ENCODE measurements at places on chromosomes 1 and 21.

DNA sequence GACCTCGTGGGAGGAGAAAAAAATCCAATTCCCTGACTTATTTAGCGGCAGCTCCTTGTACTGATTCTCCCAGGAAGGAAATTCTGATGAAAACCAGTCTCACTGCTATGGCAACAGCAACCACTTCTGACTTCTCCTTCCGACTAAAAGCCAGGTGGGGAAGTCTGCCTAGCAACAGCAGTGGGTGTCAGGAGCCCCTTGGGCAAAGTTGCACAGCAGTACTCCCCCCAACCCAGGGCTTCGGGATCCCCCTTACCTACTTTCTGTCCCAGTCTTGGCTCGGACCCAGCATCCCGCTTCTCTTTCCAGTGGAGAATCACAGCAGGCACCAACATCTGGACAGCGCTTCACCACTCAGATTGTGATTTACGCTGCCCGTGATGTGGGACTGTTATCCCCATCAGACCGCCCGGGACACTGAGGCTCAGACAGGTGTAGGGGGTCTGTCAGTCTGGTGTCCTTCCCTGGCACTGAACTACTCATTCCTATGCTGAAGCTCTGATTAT lies 24.6 kb downstream of the NKAIN1 start:
- DNase-seq: no peak

- DNase-seq: no peak
Observed at GRCh38 chr1:61839679-61840078, 97.4 kb downstream of the PATJ start.

GRCh38 chr1:105558023-105558422 lies 1498.5 kb upstream of the PRMT6 start:
- no peak for DNase-seq

GRCh38 chr1:194225821-194226220 lies 1039.4 kb upstream of the B3GALT2 start:
- no peak for DNase-seq

DNA sequence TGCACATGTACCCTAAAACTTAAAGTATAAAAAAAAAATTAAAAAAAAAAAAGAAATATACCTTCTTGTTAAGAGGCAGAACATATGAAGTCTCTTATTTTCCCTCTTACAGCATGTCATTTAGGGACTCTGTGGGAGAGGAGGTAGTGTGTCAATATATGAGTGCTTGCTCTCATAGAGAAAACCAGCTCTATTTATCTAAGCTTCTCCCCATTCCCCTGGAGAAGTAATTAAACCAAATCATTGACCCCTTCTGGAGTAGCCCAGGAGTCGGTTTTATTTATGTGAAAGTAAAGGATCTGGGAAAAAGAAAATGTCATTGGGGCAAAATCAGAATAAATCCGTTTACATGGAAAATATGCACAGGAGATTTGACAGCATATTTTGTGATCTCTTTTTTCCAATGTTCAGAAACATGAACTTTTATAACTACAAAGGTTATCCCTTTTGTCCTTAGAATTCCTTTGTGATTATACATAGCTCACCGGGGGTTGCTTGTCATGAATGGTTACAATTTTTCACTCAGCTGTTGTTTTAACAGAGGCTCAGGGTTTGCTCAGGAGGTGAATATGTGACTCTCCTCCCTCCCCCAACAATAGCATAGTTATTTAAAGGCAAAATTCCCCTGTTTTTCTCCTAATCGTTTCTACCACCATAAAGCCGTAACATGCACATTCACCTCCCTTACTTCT lies 114.5 kb upstream of the C1orf21 start:
- no peak for DNase-seq

- DNase-seq: no peak
Observed at GRCh38 chr1:116067566-116067890, 43.7 kb upstream of the MAB21L3 start.

DNA sequence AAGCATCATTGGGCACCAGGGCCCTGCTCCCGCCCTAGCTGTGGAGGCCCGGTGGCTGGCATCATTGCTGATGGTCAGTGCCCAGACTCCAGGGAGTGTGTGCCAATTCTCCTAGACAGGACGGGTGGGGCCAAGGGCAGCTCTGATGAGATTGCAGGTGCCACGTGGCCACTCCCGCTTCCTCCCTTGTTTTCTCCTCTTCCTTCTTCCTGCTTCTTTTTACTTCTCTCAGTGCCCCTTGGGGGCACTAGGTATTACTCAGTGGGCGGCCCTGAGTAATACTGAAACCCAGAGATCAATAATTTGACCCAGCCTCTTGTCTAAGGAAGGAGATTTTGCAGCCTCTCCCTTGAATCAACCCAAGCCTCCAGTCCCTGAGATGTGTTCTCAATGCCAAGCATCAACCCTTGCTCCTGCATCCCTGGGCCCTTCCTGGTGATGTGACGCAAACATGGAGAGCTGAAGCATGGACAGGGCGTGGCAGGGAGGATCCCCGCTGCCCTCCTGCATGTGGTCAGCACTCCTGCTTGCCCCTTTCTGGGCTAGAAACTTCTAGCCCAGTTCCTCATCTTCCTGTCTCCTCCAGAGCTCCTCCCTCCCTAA lies 32.4 kb downstream of the CDK18 start:
- DNase-seq: no peak

DNA sequence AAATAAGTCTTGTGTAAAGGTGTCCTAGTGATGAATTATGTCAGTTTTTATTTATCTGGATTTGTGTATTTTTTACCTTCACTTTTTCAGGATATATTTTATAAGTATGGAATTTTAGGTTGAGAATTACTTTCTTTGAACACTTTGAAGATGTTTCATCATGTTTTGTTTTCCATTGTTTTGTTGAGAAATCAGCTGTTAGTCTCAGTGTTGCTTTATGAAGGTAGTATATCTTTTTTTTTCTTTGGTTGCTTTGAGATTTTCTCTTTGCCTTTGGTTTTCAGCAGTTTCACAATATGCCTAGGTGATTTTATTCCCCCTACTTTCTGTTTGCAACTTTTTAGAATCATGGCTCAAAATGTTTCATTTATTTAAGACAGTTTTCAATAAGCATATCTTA lies 48.8 kb upstream of the PRKACB start:
- DNase-seq: no peak

DNA sequence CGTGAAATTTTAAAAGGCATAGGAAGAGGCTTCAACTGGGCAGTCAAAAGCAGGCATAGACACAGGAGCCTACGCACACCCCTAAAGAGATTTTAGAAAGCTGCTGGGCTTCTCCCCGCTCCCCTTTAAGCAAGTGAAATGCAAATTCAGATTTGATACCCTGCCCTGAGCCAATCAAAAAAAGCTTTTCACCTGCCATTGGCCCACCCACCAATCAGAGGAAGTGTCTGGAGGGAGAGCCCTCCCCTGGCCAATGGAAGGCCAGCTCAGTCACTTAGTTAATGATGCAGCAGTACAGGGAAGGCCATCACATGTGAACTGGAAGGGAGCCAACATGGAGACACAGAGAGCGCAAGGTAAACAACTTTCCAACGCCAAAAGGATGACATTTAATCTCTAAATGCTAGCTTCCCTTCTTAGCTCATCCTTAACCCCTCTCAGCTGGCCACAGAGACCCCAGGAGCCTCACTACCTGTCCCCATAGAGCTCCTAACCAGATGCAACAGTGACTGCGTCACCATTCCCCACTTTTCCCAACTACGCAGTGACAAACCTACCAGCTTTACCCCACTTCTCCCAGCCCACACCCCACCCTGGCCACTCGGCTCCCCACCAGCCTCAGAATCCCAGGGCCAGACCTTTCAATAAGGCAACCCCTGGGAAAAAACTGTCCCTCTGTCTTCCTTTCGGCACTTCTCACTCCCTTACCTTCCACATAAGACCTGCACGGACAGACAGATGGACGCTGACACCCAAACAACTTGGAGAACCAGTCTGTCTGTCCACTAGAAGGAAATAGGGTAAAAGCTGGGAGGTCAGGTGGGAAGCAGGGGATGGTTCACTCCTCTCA lies 71.0 kb downstream of the CD46 start:
- DNase-seq: no peak

GRCh38 chr1:118716775-118717174 lies 271.4 kb downstream of the TBX15 start:
- DNase-seq: no peak

- no peak for DNase-seq
Observed at GRCh38 chr1:202616355-202616915, 93.8 kb downstream of the SYT2 start.

DNA sequence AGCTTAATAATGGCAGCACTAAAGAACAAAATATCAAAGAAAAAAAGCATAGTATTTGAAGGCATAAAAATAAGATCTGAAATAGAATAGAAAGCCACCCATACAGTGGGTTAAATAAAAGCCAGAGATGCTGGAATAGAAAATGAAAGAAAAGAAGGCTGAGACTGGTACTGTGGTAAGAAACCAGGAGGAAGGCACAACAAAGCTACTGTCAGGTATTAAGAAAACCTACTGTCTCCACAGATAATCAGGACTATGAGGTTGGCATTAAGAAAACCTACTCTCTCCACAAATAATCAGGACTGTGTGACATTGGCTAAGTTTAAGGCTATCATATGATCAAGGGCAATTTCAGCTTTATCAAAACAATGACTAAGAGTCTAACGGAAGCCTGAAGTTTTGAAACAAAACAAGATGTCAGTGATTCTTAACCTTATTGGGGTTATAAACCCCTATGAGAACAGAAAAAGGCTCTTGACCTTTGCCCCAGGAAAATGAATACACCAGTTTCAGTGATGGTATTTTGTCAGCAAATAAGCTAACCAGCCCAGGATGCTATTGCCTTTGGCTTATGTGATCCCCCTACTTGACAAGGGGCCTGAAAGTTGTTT lies 24.4 kb downstream of the MCOLN2 start:
- no peak for DNase-seq

GRCh38 chr1:238558156-238558555 lies 667.4 kb upstream of the ZP4 start:
- no peak for DNase-seq

Data from NCI-H2081 treated with DMSO at 0.1 percent for 48 hours (cell line).